ENCODE measurements at places on chromosomes 5 and 9.

DNA sequence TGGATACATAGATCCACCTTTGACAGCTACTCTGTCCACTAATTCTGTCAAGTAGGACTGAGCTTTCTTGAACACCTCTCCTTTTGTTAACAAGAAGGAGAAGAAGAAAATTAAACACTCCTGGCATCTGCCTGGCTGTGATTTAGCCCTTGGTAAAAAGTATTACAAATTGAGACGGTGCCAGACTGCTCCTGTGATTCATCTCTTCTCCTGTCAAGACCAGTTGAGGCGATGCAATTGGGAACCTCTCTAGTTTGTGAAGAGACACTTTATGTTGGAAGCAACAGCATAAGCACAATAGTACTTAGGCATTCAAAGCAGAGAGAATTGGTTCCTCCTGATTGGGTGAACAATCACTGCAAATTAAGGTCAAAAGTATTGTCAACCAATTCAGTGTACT lies 72.7 kb downstream of the GHR start:
- DNase-seq, result peak; percentile 12

GRCh38 chr5:131272307-131272706 lies 8.5 kb downstream of the CDC42SE2 start:
- peak; percentile 59 for DNase-seq

- DNase-seq, result peak; percentile 56
Observed at GRCh38 chr9:126613651-126614050, at the start of gene LMX1B. Gene LMX1B, plus strand, starts transcription at chr9:126613928. Its CDS starts 522 bp downstream, at chr9:126614450.

GRCh38 chr9:129111528-129112151 lies 425 bp downstream of the PTPA start:
- DNase-seq, result peak; percentile 56

DNA sequence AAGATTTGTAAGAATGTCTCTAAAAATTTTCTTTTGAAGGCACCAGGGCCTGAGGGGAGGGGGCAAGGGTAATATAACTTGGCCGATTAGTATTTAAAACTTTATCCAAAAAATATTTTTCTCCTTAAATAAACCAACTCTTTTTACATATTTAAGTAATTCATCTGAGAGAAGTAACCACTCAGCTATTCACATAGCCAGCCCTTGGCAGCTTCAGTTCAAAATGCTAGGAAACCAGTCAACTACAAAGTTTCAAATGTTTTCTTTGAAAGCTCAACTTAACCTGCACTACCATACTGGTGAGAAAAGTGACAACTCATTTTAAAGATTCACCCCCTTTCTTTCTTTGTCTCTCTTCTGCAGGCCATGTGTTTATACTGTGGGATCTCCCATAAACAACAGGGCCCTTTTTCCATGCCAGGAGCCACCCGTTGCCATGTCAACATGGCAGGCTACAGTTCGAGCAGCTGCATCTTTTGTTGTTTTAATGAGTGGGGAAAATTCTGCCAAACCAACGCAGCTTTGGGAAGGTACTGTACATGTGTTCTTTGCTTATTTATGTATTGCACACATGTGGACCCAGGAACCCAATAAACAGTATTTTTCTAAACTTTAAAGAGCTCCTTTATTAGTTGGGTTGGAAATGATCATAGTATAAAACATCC lies 46.3 kb downstream of the AOPEP start:
- peak; percentile 32 for DNase-seq

DNA sequence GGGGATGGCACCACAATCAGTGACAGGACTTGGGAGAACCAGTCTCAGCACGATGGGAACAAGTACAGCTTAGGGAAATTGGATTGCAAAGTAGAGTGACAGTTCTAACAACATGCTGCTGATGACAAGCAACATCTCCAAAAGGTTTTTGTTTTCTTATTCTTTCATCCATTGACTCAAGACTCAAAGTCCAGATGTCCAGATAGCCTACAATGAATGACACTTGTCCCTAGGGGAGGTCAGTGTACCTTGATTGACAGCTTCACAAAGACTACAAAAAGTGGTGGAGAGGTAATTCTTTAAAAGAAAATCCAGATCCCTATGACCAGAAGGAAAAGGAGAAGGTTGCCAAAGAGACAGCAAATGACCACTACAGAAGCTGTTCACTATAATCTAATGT lies 323.9 kb downstream of the TMEM232 start:
- no peak for DNase-seq

DNA sequence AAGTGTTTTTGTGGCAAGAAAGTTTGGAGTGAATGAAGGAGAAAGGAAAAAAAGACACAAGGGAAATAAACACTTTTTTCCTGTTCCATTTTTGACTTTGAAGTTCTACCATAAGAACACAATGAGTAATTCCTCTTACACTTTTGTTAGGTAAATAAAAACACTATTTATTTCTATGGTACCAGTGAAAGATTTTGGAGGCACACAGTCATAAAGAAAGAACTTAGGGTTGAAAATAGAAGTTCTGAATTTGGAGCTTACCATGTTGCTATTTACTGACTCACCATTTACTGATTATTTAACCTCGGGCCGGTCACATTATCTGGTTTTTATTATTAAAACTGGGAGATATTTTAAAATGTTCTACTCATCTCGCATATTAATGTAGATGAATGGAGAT lies 367.8 kb downstream of the TLE1 start:
- DNase-seq, result no peak

DNA sequence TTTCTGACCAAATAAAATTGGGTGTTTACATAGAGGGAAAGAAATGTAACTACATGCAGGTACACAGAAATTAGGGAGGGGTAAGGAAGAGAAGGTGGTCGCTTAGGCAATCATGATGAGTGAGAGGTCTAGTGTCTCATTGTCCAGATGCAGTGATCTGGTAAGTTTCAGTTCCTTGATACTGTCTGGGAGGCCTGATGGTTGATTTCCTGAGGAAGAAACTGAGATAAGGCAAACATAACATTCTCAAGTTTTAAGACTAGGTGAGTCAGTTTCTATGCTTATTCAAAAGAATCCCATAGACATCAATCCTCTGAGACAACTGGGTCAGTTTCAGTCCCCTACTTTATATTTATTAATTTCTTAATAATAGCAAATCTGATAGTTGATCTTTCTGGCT lies 843.3 kb upstream of the CDH10 start:
- DNase-seq, result no peak

DNA sequence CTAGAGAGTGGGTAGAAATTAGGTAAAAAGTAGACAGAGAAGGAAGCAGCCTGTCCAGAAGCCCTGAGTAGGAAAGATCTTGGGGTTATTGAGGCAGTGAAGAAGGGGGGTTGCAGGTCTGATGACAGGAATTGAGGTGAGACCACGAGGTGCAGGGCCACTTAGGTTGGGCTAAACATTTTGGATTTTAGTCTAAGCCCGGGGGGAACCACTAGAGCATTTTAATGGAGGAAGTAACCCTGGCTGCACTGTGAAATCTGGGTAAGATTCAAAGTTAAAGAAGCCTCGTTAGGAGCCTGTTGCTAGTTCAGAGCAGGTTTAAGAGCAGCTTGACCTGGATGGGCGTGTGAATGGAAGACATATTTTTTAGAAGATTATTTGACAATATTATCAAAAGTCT lies 38.3 kb downstream of the MAP3K1 start:
- DNase-seq, result no peak

- DNase-seq, result no peak
Observed at GRCh38 chr9:80649496-80649895, 1039.9 kb downstream of the TLE1 start.

DNA sequence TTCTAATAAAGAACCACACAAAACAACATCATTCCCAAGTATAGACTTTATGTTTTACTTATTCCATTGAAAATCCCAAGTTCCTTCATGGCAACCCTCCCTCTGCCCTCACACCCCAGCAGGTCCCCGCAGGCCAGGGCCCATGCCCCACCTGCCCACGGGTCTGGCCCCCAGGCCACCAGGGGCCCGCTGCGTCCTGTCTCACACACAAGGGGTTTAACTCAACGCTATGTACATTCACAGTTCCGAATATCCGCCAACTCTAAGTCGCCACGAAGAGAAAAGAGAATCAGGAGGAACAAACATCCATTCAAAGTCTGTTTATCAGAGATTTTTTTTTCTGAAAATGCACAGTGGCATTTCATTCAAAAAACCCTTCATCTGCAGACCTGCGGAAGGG lies 16.2 kb upstream of the SLC6A3 start:
- no peak for DNase-seq

- DNase-seq, result peak; percentile 94
Observed at GRCh38 chr9:109010746-109011145, 2.6 kb downstream of the CTNNAL1 start.

- no peak for DNase-seq
Observed at GRCh38 chr9:37182718-37183117, 62.3 kb downstream of the ZCCHC7 start.

DNA sequence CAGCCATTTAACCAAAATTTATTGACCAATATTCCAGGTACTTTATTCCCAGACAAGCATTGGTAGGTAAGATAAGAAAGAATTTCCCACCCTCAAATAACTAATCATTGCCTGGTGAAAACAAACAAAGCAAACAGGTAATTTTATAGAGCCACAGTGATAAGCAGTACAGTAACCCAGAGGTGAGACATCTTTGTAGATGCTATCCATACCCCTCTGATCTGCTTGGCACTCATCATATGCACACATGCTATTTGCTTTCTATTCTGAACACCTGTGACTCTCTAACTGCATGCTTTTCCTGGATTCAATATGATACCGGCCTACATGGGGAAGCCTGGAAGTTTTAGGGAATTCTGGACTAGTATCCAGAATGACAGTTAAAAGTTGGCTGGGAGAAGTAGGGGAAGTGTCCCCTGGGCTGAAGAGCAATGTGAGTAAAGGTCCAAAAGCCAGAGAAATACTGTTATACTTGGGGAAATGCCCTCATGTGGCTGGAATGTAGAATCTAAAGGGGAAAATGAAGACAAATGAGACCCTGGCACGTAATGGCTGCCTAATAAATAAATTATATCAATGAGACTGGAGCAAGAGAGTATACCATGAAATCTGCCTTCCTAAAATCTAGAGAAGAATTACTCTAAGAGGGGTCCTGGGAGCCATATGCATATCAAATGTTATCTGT lies 243.8 kb upstream of the ADAMTSL1 start:
- no peak for DNase-seq

DNA sequence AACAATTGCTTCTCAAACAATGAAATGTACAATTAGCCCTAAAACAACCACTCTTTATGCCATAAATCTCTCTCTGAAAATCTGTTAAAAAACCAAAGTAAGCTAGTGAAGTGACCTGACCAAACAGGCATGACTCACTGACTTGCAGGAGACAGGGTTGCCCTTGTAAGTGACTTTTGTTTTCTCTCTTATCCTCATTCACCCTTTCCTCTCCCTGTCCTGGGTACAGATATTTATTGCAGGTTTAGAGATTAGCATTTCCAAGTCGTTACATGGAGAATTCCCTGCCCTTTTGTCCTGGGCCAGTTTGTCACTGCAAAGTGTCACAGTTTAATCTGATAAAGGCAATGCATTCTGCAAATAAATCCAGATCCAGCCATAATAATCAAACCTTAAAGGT lies 484.2 kb downstream of the IRX1 start:
- no peak for DNase-seq

DNA sequence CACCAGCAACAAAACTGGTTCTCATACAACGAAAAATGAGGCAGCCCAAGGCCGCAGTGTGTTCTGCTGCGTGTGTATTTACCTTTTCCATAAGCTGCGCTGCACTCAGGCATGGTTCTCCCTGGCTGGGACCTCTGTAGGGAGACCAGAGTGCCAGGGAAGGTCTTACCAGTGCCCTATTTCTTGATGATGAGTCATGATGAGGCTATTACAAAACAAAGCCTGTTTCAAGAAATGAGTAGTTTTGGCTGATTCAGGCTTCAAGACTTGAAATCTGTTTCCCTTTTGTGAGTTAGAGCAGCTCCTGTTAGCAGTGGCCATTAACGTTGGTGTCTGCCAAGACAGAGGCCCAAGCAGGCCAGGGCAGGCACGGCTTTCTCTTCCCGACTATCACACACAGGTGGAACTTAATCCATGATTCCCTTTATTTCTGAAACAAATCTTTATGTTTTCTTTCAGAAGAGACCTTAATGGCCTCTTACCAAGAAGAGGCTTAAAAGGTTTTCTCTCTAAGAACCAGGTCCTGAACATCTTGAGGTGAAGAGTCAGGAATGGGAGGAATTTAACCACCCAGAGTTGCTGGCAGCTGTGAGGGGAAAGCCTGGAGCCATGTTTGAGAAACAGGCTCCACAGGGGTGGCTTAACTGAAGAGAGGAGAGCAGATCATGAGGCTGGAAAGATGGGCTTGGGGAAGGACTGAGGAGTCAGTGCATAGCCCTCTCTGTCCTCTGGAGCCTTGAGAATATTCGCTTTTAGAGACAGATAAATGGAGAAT lies 41.4 kb upstream of the TIFAB start:
- peak; percentile 77 for DNase-seq

GRCh38 chr9:85155352-85155751 lies 485.8 kb downstream of the NTRK2 start:
- DNase-seq, result no peak

- no peak for DNase-seq
Observed at GRCh38 chr5:68369457-68370125, 154.0 kb downstream of the PIK3R1 start.
